Stimulated activated CD8-positive, alpha-beta memory T cell treated with anti-CD3 and anti-CD28 coated beads, Interleukin-12 subunit alpha, Interleukin-12 subunit beta, amount 100 ng/mL, for 1 hour (primary cell): ENCODE measurements at places on chromosomes 5 and 9.

- no peak for DNase-seq
These were observed 20.7 kb downstream of the TCF7 start for GRCh38 chr5:134135091-134135655.

DNA sequence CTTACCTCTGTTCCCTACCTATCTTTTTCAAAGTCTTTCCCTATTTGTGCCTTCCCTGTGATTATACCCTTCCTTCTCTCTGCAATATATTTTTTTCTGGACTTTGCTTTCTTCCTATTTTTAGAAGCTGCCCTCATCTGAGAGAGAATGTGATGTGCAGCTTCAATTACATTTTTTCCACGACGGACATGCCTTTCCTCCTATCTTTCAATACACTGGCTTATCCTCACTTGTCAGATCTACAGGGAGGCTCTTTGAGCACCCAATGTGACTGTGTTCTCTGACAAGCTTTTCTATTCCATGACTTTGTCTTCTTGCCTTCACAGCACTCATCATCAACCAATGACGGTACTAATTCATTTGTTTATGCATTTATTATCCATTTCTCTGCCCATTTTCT, 227.9 kb upstream of the CLINT1 start:
- DNase-seq, result no peak

DNA sequence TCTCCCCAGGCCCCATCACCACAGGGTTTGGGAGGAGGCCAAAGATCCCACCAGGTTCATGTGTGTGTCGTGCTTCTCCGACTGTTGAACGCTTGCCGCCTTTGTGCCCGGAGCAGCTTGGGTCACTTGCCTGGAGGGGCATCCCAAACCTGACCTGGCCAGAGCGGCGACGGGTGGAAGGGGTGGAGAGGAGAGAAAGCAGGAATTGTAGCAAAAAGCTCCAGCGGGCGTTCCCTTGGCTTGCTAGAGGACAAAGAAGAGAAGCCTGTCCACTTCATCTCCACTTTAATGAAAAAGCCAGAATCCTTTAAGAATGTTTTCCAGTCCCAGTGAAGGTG, 2.9 kb upstream of the TRIM41 start:
- no peak for DNase-seq

GRCh38 chr5:79023348-79023747, 38.2 kb upstream of the ARSB start:
- no peak for DNase-seq

DNA sequence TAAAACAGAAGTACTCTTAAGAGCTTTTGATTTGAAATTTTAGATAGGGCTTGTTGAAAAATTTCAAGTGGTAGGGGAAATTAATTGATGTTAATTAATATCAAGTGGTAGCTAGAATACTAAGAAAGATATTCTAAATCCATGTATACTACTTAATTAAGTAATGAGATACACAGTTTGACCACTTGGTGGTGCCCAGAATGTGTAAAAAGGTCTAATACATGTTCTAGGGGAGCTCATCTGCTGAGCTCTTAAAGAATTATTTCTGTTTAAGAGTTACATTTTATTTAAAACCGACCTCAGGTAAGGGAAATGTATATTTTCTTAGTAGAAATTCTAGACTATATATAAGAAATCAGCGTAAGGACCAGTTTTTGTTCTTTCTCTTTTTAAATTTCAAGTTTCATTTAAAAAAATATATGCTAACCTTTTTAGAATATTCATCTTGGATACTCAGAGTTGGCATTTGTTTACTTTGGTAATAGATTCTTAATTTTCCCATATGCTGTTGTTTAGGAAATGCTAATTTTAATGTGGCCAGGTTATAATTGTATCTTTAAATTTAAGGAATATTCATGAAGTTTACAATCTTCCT, 61.5 kb downstream of the LNPEP start:
- no peak for DNase-seq

DNA sequence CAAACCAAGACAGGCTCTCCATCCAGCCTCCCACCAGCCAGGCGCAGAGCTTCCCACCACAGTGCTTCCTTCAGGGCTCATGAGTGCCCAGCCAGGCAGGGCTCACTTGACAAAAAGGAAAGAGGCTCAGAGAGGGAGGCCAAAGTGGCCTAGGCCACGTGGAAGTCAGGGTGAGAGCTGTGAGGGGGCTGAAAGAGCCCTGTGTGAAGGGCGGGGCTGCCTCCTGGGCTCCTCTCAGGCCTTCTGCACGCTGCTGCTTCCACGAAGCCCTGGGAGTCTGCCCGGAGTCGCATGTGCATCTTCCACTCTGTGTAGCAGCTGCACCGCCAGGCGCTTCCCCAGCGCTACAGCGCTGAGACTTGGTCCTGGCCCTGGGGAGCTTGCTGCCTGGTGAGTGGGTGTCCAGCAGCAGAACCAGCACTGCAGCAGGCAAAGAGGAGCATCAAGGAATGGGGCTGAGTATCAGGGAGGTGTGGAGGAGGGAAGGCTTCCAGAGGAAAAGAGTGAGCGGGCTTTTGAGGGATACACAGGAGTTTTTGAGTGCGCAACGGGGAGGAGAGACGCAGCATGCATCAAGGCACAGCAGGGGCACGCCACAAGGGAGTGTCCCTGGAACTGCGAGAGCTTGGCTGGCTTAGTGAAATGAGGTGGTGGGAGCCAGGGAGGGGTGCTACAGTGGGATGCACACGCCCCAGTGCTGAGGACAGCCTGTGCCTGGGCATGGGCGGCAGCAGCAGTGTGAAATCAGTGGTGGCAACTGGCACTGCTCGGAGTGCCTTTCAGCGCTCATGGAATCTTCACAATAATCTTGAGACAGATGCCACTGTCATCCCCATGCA, 178.0 kb downstream of the GAPVD1 start:
- no peak for DNase-seq

DNA sequence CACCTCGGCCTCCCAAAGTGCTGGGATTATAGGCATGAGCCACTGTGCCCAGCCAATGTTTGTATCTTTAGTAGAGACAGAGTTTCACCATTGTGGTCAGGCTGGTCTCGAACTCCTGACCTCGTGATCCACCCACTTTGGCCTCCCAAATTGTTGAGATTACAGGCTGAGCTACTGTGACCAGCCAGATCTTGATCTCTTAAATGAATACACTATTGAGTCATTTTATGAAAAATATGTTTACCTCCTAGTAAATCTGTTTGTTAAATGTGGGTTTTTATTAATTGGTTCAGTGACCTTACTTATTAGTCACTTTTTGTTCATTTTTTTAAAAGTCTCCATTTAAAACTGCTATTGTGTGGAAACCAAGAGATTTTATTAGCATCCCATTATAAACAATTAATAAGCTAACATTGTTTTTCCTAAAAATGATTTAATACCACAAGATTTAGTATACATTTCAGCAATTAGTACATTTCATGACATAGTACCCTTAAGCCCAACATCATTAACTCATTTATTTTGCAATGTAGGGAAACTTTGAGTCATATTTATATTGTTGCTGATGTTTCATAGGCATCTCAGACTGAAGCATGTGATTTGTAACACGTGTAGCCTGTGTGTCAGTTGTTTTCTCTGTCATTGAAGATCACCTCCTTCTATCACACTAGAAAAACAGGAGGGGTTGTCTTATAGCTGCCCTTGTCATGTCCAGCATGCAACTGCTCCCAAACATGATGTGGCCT, 261.2 kb downstream of the TAF11L14 start:
- DNase-seq, result no peak

DNA sequence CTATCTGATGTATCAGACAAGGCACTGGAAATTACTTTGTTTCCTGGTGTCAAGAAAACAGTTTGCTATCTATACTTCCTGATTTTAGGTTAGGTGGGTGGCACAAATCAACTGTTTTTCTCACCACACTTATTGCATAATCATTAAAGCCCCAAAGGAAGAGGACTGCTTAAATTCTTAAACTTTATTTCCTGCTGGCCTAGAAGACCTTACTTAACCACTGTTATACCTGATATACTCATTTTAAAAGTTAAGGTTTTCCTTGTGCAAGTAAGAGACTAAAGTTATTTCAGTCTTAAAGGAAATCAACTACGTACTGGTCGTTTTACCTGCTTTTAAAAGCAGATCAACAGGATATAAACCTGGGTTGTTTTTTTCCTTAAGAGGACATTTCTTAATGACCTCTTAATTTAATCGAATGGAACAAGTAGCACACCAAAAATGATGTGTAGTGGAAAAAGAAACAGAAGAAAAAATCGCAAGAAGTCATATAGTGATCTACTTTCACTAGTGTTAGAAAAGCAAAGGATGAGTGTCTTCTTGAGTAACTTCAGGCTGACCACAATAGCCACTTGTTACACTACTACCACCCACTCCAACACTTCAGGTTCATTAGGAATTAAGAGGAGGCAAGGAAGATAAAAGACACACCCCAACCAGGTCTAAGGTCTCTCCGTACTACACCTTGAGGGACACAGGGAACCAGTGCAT, 974 bp downstream of the CLINT1 start:
- DNase-seq, result no peak

DNA sequence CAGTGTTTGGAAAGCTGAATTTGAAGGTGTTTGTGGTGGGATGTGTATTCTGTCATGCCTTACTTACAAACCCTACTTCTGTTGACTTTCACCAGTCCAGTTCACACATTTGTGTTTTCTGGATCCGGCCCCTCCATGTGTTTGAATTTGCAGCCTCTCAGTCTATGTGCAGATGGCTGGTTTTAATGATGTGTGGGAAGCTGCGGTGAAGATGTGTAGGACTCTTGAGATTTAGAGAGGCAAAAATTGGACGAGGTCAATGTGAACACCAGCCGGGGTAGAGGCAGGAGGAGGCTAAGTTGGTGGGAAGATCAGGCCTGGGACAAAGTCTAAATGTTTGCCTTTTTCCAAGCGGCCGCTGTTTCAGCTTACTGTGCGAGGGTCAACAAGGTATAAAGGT, 115.4 kb upstream of the KLF9 start:
- no peak for DNase-seq

- DNase-seq, result peak; percentile 9
These were observed at the start of gene ARSB for GRCh38 chr5:78985116-78985724. Gene ARSB, minus strand, starts transcription at chr5:78985310. Its CDS starts 62 bp downstream, at chr5:78985248.
